ENCODE measurements at places on chromosomes 11 and 22.

- no peak for DNase-seq
These were observed 915.6 kb downstream of the TBC1D22A start for GRCh38 chr22:47678048-47678447.

DNA sequence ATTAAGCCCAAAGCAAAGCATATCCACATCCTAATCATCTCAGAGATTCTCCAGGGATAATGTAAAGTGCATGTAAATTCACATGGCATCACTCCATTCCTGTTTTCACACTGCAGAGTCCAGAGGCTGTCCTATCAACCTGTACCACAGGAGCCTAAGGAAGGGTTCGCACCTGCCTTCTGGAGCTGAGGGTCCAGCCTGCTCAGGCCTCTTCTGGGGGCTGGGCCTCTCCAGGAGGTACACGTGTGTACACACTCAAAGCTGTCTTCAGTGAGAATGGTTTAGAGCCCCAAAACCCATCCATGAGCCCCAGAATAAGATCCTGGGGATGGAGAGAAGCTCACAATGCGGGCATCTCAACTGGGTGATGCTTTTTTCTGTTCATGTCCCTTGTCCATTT, 23.9 kb downstream of the PI4KA start:
- no peak for DNase-seq

- DNase-seq = no peak
These were observed 7.0 kb downstream of the TNNI2 start for GRCh38 chr11:1845561-1846452.

- no peak for DNase-seq
These were observed 12.0 kb upstream of the STK33 start for GRCh38 chr11:8605971-8606563.

DNA sequence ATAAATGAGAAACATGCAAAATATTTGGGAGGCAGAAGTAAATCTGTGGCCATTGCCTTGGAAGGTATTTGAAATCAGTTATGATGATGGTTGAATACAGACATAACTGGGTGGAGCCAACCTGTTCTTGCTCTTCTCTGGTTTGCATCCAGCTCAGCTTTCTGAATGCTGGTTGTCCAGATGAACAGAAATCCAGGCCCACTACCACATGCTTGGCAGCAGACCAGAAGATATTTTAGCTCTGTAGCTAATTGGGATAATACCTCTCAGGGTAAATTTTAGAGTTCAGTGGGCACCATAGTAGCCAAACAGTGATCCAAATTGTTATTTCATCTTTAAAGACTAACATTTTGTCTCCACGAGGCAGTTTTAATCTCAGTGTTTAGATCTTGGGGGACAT, 308.3 kb downstream of the RAB38 start:
- no peak for DNase-seq

DNA sequence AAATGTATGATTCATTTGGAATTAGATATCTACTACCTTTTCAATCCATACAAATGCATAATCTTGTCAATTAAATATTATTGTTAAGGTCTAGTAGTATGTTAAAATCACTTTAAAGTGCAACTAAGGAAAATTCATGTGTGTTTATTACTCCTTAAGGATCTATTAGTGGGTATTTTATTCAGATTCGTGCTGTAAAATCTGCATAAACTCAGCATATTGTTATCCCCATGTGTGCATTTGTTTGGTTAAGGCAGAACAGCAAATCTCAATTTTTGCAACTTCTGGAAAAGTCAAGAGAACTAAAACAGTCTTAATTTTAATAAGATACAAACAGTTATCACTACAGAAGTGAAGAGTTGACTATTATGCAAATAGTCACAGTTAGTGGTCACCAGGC, 234.5 kb downstream of the SOX6 start:
- DNase-seq = no peak

DNA sequence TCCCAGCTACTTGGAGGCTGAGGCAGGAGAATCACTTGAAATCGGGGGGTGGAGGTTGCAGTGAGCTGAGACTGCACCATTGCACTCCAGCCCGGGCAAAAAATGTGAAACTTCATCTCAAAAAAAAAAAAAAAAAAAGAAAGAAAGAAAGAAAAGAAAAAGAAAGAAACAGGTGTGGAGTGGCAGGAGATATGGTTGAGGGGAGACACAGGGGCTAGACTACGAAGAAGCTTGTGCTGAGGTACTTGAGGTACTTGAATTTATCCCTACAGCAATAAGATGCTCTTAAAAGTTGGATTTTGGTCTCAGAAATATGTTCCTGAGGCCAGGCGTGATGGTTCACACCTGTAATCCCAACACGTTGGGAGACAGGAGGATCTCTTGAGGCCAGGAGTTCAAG, 2.2 kb upstream of the MAJIN start:
- no peak for DNase-seq

DNA sequence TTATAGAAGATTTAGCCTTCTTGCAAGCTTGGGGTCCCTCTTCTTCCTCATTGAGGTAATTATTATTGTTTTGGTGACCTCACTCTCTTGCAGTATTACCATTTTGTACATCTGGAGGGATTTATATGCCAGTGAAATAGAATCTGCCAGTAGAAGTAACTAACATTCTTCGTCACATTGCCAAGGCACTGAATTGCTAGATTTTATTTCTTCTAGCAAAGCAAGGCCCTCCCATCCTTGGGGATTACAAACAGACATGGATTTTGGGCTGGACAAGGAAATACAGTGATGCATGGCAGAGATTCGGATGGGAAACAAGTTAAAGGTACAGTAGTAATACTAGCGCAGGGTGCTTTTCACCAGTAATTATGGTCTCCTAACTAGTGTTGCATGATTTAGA, 7.8 kb downstream of the ADAMTS15 start:
- no peak for DNase-seq

DNA sequence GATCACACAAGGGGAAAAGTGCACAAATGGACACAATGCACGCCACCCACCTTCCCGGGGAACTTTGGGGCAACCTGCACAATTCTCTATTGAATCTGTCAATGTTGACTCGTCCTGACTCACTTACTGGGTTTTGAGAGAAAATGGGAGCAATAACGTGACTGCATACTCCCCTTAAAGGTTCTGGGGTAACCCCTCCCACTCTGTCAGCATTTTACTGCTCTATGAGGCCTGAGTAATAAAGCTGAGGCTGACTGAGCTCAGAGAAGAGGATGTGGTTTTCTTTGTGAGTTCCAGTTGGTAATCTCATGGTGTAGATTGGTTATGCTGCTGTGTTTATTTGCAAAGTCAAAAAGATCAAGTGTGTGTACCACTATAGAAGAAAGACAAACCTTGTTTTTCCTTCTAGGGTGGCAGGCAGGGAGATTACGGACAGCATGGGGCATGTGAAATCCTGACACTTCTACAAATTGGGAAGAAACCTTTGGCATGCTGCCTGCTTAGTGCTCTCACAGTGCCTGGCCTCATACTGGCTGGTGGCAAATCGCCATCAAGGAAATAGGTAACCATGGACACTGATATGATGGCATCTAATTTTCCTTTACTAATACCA, 16.1 kb upstream of the APOA1 start:
- peak; percentile 78 for DNase-seq

Data from SJSA1 (cell line).